ENCODE measurements at places on chromosomes 5 and 9. TPM values are rescaled to one million over a fixed set of nuclear protein-coding genes. Genes with fewer than 3 reads are reported as not detected.
A peak's percentile ranks its signal among the peaks of the same experiment; 100 is the strongest.

GRCh38 chr5:175347027-175347426 is 97.0 kb downstream of the DRD1 start:
- DNase-seq = no peak

DNA sequence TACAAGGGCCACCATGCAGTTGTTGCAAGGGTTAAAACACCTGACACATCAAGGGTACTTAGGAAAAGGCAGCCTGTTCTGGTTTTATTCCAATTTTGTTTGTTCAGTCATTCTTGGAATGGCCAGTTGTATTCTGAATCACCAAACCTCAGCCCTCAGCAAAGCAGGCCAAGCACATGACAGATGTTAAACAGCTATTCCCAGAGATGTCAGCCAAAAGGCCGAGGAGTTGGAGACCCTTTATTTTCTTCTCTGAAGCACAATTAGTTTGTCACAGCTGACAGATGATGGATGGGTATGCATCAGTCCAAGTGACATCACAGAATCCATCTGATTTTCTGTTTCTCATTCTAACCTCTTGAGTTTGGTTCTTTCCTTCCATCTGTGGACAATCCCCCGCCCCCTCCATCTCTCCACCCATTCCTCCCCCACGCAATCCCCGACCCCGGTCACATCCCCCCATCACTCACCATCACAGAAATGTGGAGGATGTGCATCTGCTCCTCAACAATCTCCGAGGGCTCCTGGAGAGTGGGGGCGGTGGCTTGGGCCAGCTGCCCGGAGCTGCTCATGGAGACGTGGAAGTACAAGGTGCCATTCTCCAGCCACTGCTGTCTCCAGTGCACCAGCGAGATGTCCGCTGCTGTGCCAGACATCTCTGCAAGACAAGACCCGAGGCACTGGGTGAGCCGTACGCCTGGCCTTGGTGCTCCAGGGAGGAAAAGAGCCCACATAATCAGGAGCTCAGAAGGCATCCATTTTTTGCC is 123.8 kb downstream of the ASTN2 start:
- DNase-seq = no peak

Gene FYB1
- 2.7 TPM for total RNA-seq

DNA sequence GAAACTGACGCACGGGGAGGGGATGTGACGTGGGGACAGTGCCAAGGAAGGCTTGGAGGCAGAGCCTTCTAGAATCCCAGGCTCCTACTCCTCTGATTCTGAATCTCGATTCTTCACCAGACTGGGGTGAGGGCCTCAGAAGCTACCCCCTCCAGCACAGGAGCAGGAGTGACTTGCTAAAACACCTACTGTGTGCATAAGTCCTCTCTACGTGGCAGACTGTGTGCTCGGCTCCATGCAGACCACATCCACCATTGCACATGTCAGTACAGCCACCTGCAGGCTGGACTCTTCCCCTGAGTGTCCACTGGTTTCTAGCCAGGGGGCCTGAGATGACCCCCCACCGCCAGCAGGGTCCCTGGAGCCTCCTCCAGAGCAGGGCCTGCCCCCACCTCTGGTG is 71.2 kb upstream of the SARDH start:
- no peak for DNase-seq

Gene SPINK4
- total RNA-seq = not detected

Gene PCAT7
- total RNA-seq = not detected

GRCh38 chr9:93302586-93303257 is 118.8 kb downstream of the WNK2 start:
- peak; percentile 90 for DNase-seq

- DNase-seq = peak; percentile 95
Measured at GRCh38 chr9:136342181-136343120, 15.1 kb downstream of the GPSM1 start.

GRCh38 chr5:180606215-180606785 is 15.0 kb upstream of the SCGB3A1 start:
- DNase-seq = no peak

DNA sequence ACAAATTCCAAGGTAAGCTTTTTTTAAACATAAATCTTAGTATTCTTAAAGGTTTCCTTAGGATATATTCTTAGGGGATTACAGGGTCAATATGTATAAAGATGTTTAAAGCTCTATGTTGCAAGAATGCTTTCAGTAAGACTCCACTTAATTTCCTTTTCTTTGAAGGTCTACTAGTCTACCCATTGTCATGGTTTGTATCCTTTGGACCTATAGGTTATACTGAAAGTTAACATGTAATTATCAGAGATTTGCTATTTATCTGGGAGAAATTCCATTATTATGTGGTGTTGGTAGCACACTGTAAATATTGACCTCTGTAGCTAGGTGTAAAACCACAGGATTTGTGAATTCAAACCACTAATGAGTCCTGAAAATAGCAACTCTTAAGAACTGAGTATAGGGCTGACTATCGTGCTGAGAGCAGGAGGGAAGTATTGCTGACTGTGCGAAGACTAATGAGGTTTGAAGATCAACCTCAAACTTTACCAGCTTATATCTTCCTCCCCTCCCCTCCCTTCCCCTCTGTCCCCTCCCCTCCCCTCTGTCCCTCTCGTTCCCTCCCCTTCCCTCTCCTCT is 85.6 kb downstream of the GADD45G start:
- DNase-seq = no peak

Gene PDZD2
- not detected for total RNA-seq

Gene LCNL1
- total RNA-seq = not detected

Gene KIAA0825
- 2.0 TPM for total RNA-seq

- no peak for DNase-seq
Measured at GRCh38 chr5:89297066-89297465, 414.1 kb upstream of the MEF2C start.

GRCh38 chr9:70049672-70050271 is 6.1 kb downstream of the MAMDC2 start:
- DNase-seq = no peak

Gene AFAP1L1
- total RNA-seq = 1.6 TPM

- no peak for DNase-seq
Measured at GRCh38 chr5:87233143-87233542, 34.5 kb upstream of the RASA1 start.

GRCh38 chr5:93076096-93076495 is 504.9 kb downstream of the NR2F1-AS1 start:
- no peak for DNase-seq

Gene FBXW2
- total RNA-seq = 40.8 TPM

DNA sequence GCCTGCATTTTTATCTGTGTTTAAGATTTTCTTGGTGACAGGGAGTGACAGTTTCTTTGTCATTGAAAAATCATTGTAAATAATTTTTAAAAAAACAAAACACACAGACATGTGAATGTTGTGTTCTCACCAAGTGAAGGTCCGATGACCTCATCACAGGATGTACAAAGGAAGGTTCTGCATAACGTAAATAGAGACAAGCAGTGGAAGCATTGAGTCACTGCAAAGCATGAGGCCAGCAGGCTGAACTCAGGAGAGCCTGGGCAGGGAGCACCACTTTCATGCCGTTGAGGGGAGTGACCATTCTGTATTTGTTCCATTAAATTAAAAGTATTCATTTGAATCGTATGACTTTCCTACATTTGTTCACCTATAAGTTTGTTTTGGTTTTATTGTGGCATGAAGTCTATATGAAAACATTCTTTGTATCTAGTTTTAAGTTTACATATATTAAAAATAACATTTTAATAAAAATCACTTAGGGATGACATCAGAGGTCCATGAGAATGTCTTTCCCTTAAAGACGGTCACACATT is 70.4 kb upstream of the TLE1 start:
- DNase-seq = no peak

- DNase-seq = peak; percentile 94
Measured at GRCh38 chr5:150398722-150399523, 13.8 kb downstream of the CD74 start.

Gene PAX5
- total RNA-seq = 88.9 TPM

DNA sequence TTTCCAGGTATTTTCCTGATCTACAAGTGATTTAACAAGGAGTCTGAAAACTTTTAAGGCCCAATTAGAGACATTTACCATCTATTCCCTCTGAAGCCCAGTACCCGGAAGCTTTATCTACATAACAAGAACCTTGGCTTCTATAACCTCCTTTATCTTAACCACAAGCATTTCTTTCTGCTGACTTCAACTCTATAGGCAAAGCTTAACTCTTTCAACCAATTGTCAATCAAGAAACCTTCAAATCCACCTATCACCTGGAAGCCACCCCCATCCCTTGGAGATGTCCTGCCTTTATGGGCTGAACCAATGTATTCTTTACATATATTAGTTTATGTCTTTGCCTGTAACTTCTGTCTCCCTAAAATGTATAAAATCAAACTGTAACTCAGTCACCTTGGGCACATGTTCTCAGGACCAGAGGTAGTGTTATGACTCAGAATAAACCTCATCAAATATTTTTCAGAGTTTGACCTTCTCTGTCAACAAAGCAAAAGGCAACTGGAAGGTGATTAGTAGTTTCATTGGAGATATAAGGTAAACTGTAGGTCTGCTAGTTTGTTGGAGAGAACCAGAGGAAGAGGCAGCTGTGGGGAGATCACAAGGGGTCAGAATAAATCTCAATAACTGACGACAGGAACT is 13.0 kb upstream of the RIMOC1 start:
- no peak for DNase-seq

GRCh38 chr5:80225189-80225933 is 30.5 kb downstream of the SERINC5 start:
- DNase-seq = no peak

DNA sequence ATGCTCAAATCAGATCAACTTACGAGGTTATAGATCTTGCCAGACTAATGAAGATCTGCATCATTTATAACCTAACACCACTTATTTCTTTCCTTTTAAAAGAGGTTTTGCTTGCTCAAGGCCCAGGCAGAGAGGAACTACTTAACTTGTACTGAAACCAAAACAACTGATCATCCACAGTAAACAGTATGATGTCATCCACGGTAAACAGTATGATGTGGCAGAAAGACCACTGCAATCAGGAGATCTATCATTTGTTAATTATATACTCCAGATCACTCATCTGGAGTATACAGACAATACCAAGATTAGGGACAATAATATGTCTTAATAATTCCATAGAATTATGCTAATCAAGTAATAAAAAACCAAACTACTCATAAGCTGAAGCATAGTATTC is 116.8 kb downstream of the ADAMTS6 start:
- DNase-seq = no peak

Gene IL4
- total RNA-seq = not detected

Gene CCNJL
- not detected for total RNA-seq

DNA sequence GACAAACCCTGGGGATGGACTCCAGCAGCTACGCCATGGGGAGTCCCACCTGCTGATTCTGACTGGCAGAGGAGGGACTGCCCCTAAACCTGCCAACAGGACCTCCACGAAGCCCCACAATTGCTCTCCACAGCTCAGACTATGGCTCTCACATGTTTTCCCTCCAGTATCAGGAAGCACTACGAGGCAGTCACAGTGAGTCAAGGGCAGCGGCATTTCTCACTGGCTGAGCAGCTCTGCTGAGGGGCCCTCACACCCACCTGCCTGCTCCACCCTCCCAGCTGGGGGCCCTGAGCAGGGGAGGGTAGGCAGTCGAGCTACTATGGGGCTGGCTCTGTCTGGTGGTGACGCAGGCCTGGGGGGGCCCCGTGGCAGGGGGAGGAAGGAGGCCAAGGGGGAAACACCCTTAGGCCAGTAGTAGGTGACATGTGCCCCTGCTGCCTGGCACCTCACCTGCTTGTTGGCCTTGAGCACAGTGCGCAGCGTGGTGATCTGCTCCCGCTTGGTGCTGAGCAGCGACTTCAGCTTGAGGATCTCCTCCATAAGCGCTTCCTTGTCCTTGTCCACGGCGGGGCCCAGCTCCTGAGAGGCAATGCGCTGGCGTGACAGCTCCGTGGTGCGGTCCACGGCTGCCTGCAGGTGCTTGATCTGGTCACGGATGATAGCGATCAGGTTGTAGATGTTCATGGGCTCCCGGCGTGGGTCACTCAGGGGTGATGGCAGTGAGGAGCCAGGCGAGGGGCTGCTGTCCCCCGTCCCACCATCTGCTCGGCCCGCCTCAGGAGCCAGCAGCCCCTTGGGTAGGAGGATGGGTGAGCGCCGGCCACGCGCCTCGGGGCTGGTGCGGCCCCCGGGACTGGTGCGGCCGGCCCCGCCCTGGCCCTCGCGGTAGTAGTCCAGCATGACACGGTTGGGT is 46.3 kb downstream of the BICD2 start:
- peak; percentile 58 for DNase-seq

GRCh38 chr9:101350285-101350684 is 34.5 kb downstream of the BAAT start:
- no peak for DNase-seq

- DNase-seq = no peak
Measured at GRCh38 chr5:31148959-31149475, 44.5 kb upstream of the CDH6 start.

DNA sequence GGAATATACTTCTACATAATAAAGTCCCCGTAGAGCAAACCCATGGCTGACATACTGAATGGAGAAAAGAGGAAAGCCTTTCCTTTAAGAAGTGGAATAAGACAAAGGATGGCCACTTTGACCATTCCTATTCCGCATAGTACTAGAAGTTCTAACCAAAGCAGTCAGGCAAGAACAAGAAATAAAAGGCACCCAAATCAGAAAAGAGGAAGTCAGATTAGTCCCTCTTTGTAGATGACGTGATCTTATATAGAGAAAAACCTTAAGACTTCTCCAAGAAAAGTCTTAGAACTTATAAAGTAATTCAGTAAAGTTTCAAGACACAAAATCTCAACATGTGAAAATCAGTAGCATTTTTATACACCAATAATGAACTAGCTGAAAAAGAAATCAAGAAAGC is 133.9 kb downstream of the GIN1 start:
- DNase-seq = no peak

Gene WWC1
- not detected for total RNA-seq

Gene TMEM252
- not detected for total RNA-seq

Gene PHF19
- total RNA-seq = 34.8 TPM

GRCh38 chr5:51302343-51302742 is 80.9 kb upstream of the ISL1 start:
- no peak for DNase-seq

DNA sequence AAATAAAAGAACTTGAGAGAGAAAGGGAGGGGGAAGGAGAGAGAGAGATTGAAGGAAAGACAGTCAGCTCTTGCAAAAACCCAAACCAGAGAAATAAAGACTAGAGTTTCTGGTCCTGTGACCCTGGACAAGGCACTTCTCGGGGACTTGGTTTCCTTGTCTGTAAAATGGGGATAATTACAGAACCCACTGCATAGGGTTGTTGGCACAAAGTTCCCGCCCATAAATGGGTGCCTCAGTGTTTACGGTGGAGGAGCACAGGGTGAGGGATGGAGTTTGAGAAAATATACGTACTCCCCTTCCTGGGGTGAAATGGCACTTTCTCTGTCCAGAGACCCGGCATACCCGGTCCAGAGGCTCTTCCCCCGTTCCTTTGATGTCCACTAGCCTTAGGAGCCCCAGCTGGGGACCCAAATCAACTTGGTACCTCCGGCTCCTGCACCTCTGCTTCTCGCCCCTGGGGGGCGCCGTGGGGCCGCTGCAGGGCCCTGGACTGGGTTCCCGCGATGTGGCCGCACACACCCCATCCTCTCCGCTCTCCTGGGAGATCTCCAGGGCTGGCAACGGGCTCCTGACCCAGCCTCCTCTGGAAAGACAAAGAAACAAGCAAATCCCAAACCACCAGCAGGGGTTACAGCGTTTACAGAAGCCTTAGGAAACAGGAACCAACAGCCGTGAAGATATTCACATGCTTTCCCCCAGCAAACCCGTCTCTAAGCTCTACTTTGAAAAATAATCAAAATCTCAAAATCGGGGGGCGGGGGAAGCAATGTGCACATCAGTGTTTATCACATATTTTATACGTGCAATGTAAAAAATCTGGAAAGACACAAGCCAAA is 26.3 kb downstream of the PTGES start:
- peak; percentile 82 for DNase-seq
